ENCODE measurements at places on chromosomes 6 and 20.

DNA sequence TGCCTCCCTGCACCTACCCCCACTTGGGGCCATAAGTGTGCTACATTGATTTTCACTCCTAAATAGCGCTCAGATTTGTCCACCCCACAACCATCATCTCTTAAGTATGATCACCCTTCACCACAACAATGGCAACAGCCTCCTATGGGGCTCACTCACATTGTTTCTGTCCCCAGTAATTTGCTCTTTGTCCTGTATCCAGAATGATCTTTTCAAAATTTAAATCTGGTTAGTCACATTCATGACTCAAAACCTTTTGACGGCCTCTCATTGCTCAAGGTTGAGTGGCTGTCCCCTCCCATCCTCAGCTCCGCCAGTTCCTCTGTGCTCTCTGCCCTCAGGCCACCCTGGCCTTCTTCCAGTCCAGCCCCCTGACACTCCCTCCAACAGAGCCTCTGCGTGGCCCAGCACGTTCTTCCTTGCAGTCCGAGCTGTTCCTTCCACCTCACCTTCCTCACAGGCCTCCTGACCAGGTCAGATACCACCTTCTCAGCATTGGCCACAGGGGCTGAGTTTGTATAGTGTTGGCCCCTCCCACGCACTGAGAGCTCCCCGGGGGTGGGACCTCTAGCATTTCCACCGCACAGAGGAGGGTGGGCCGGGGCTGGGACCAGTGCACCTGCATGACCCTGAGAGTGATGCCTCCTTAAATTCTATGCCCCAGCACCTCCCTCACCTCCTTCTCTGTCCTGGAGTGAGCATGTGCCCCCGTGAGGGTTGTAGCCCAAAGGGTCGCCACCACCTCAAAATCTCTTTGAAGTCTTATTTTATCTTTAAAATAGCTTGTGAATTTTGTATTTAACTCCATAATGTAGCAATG lies 2.4 kb upstream of the PPP1R3G start:
- no peak overlapping the region for H3K27ac ChIP-seq
- no peak overlapping the region for H3K4me3 ChIP-seq
- H3K27me3 ChIP-seq, result no peaks in the 10 kb centered on the region

- H3K27me3 ChIP-seq, result no peaks in the 10 kb centered on the region
- H3K4me1 ChIP-seq, result no peaks in the 10 kb centered on the region
- H3K27ac ChIP-seq, result no peak overlapping the region
- no peak for DNase-seq
Measured at GRCh38 chr20:24359321-24360027, 110.0 kb upstream of the SYNDIG1 start.

GRCh38 chr6:28811873-28812272 lies 111.9 kb downstream of the TRIM27 start:
- H3K27me3 ChIP-seq, result no peaks in the 10 kb centered on the region
- no peak overlapping the region for H3K27ac ChIP-seq
- DNase-seq, result no peak
- H3K36me3 ChIP-seq, result no peaks in the 10 kb centered on the region
- peak overlapping the region; percentile 12 for H3K4me3 ChIP-seq

DNA sequence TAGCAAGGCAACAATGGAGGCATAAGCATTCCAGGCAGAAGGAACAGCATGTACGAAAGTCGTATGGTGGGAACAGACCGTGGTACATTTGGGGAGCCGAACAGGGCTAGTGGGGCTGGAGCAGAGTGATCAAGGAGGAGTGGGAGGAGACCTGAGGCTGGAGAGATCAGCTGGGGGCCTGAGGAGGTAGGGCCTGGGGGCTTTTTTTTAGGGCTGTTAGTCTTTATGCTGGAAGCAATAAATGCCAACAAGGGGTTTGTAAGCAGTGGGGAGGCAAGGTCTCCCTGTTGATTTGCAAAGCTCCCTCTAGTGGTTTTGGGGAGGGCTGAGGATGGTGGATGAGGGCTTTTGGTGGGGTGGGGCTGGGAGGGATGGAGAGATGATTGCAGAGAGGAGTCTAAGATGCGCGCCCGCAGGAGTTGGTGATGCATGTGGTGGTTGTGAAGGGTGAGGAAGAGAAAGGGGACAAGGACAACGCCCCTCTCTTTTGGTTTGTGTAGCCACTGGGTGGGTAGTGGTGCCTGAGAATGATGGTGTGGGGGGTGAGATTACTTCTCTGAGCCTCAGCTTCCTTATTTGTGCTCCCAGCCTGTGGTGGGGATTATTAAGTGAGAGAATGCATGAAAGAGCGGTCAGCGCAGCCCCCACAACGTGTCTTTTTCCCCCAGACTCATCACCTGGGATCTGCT lies 74.1 kb upstream of the TOX2 start:
- H3K36me3 ChIP-seq, result no peaks in the 10 kb centered on the region
- no peak for DNase-seq
- H3K4me1 ChIP-seq, result peaks cover 13% of the 10 kb centered on the region
- no peaks in the 10 kb centered on the region for H3K27me3 ChIP-seq
- H3K4me3 ChIP-seq, result no peak overlapping the region
- H3K27ac ChIP-seq, result no peak overlapping the region

DNA sequence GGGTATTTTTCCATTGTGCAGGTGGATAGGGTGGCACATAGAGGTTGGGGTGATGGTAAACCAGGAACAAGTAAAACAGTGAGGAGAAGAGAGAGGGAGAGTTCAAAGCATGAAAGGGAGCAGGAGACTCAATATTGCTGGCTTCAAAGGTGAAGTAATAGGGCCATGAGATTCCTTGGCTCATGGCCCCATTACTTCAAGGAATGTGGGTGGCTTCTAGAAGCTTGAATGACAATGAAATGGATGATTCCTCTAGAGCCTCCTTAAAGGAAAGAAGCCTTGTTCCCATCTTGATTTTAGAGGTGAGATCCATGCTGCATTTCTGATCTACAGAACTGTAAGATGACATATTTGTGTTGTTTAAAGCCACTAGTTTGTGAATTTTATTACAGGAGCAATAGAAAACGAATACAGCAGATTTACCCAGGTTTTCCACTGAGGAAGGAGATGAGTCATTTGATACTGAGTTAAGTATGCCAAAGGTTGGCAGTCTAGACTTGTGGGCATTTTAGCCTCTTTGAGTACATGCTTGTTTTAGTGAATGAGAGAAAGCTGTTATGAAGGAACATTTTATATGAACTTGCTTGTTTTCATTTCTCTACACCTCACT lies 110.4 kb downstream of the PLCB4 start:
- H3K36me3 ChIP-seq, result no peaks in the 10 kb centered on the region
- H3K27me3 ChIP-seq, result no peaks in the 10 kb centered on the region
- DNase-seq, result no peak
- H3K4me3 ChIP-seq, result no peak overlapping the region

GRCh38 chr6:53168516-53169267 lies 20.1 kb upstream of the GCM1 start:
- no peaks in the 10 kb centered on the region for H3K27me3 ChIP-seq
- no peaks in the 10 kb centered on the region for H3K36me3 ChIP-seq
- H3K27ac ChIP-seq, result no peak overlapping the region
- H3K4me3 ChIP-seq, result no peak overlapping the region
- no peak for DNase-seq
- H3K4me1 ChIP-seq, result no peaks in the 10 kb centered on the region

- no peaks in the 10 kb centered on the region for H3K4me1 ChIP-seq
- no peak overlapping the region for H3K4me3 ChIP-seq
- no peaks in the 10 kb centered on the region for H3K27me3 ChIP-seq
- H3K36me3 ChIP-seq, result no peaks in the 10 kb centered on the region
- DNase-seq, result no peak
Measured at GRCh38 chr6:140041056-140041455, 666.6 kb upstream of the CITED2 start.

- no peak for DNase-seq
- no peaks in the 10 kb centered on the region for H3K27me3 ChIP-seq
- H3K27ac ChIP-seq, result peak overlapping the region; percentile 95
- H3K4me3 ChIP-seq, result no peak overlapping the region
- H3K36me3 ChIP-seq, result no peaks in the 10 kb centered on the region
Measured at GRCh38 chr6:79602859-79603258, 28.3 kb upstream of the SH3BGRL2 start.

GRCh38 chr6:134240665-134241431 lies 77.1 kb downstream of the SGK1 start:
- no peaks in the 10 kb centered on the region for H3K4me1 ChIP-seq
- H3K4me3 ChIP-seq, result no peak overlapping the region
- H3K36me3 ChIP-seq, result no peaks in the 10 kb centered on the region
- no peak overlapping the region for H3K27ac ChIP-seq

GRCh38 chr6:87070741-87071140 lies 24.2 kb downstream of the CGA start:
- H3K27ac ChIP-seq, result no peak overlapping the region
- H3K4me3 ChIP-seq, result no peak overlapping the region
- no peak for DNase-seq
- H3K36me3 ChIP-seq, result no peaks in the 10 kb centered on the region
- peaks cover 15% of the 10 kb centered on the region for H3K27me3 ChIP-seq

DNA sequence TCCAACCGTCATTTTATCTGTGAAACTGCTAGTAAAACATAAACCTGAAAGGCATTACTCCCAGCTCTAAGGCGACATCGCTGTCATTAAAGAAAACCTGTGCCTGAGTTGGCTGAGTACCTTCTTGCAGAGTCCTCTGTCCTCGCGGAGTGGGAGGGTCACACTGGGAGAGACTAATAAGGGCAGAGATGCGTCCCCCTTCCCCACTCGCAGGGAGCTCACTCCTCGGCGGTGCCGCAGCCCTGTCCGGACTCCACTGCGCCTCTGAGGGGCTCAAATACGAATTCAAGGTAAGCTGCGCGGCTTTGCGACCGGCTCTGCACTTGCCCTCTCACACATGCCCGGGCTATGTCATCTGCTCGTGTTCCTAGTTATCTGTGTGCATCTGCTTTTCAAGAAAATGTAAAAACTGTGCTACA lies at the start of gene COL19A1:
COL19A1 (plus strand) TSS at position 206 of the 419 bp plus-strand sequence. CDS start 13,012 bp downstream, outside the sequence.
- H3K4me1 ChIP-seq, result peaks cover 13% of the 10 kb centered on the region
- H3K27me3 ChIP-seq, result peaks cover 57% of the 10 kb centered on the region
- no peak for DNase-seq
- H3K36me3 ChIP-seq, result peaks cover 2% of the 10 kb centered on the region
